ENCODE measurements at places on chromosomes 7 and 10. TPM values are rescaled to one million over a fixed set of nuclear protein-coding genes. Genes with fewer than 3 reads are reported as not detected.

NPTX2 gene
- 0.12 TPM for total RNA-seq

NACAD gene
- total RNA-seq = 0.25 TPM

MAPK8 gene
- 25.8 TPM for total RNA-seq

ADD3 gene
- total RNA-seq = 4.6 TPM

MYOZ1 gene
- not detected for total RNA-seq

SUN3 gene
- not detected for total RNA-seq

SORCS3 gene
- not detected for total RNA-seq

COL17A1 gene
- total RNA-seq = 1.7 TPM

CPXM2 gene
- not detected for total RNA-seq

COL26A1 gene
- 0.58 TPM for total RNA-seq

RSPH10B2 gene
- total RNA-seq = 0.07 TPM

JAKMIP3 gene
- 1.1 TPM for total RNA-seq

TDRD1 gene
- not detected for total RNA-seq

ADCK2 gene
- total RNA-seq = 20.7 TPM

C7orf57 gene
- 0.32 TPM for total RNA-seq

SPDYE18 gene
- 0.14 TPM for total RNA-seq

NPC1L1 gene
- 0.06 TPM for total RNA-seq

WDR86 gene
- 0.20 TPM for total RNA-seq

SPDYE3 gene
- not detected for total RNA-seq

SRGN gene
- total RNA-seq = 96.3 TPM

STEAP1 gene
- 16.9 TPM for total RNA-seq

STOX1 gene
- total RNA-seq = 0.73 TPM

OPN1SW gene
- total RNA-seq = not detected
